Liver (tissue), 10 donors: ENCODE measurements at places on chromosomes 6 and 20. TPM values are rescaled to one million over a fixed set of nuclear protein-coding genes. Genes with fewer than 3 reads are reported as not detected.

DNA sequence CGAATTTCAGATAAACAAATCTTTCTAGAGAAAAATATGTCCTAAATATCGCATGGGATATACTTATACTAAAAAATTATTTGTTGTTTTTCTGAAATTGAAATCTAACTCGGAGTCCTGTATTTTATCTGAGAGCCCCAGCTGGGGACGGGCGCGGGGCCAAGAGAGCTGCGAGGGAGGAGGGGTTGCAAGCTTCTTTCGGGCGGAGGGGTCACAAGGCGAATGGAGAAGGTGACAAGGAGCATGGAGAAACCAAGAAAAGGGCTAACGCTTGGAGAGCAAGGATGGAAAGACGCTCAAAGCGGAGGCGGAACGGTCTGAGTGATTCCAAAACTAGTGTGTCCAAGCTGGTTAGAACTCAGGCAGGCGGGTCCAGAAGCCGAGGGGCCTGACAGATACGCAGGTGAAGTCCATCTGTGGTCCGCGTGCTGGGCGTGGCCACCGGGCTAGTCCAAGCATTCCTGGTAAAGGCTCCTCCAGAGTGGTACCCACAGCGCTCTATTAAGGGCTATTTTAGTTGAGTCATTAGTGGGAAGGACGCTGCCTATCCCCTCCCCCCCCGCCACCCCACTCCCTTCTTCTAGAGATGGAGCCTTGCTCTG is 41.5 kb upstream of the ZNFX1 start:
- H3K4me1 ChIP-seq: peaks cover 4% of the 10 kb centered on the region
- no peak overlapping the region for H3K4me3 ChIP-seq
- no peak overlapping the region for H3K27ac ChIP-seq

Gene TREM2
- total RNA-seq: not detected

GRCh38 chr6:47094241-47094925 is 52.3 kb upstream of the ADGRF1 start:
- no peak overlapping the region for H3K4me3 ChIP-seq
- H3K4me1 ChIP-seq: no peaks in the 10 kb centered on the region
- no peak for DNase-seq
- H3K36me3 ChIP-seq: no peaks in the 10 kb centered on the region
- no peak overlapping the region for H3K27ac ChIP-seq
- no peaks in the 10 kb centered on the region for H3K27me3 ChIP-seq

GRCh38 chr20:32364554-32365208 is 6.5 kb downstream of the ASXL1 start:
- DNase-seq: no peak
- no peak overlapping the region for H3K4me3 ChIP-seq
- H3K27me3 ChIP-seq: no peaks in the 10 kb centered on the region
- no peak overlapping the region for H3K27ac ChIP-seq
- no peaks in the 10 kb centered on the region for H3K36me3 ChIP-seq
- H3K4me1 ChIP-seq: peaks cover 59% of the 10 kb centered on the region

Gene FBXO9
- 79.1 TPM for total RNA-seq
